ENCODE measurements at places on chromosomes 12 and 14.

DNA sequence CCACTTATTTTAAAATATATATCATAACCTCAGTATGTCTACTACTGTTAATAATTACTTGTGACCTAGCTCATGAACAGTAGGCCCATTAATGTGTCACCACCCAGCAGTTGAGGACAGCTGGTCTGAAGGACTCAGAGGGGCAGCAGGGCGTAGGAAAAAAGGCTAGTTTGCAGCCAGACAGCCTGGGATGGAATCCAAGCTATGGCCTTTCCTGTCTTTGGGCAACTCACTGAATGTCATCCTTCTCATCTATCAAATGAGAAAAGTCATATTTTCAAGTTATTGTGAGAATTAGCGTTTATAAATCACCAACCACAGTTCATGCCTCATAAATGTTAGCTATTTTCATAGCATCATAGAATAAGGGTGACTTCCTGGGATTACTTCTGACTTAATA, 12.3 kb downstream of the DENND5B start:
- peak; percentile 12 for DNase-seq

- DNase-seq, result no peak
Measured at GRCh38 chr12:97899956-97900355, 437.4 kb downstream of the RMST start.

GRCh38 chr12:96083020-96083719, 47.8 kb upstream of the LTA4H start:
- no peak for DNase-seq

DNA sequence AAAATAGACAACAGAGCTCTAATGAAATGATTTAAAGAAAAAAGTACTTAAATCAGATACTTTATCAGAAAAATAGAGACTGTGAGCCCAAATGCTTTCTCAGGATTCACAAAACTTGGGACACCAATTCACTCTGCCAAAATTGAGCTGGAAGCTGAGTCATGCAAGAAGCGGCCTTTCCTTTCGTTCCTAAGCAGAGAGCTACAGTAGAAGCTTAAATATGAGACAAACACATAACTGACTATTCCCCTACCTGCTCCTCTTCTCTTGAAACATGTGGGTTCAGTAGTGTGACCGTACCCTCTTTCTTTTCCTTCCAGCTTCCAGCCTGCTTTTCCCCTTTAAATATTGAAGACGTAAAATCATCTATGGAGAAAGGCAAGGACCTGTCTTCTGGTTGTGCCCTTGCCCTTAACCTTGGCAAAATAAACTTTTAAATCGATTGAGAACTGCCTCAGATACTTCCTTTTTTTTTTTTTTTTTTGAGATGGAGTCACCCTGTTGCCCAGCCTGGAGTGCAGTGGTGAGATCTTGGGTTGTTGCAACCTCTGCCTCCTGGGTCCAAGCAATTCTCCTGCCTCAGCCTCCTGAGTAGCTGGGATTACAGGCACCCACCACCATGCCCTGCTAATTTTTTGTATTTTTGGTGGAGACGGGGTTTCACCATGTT, 4.4 kb upstream of the SDS start:
- DNase-seq, result no peak

DNA sequence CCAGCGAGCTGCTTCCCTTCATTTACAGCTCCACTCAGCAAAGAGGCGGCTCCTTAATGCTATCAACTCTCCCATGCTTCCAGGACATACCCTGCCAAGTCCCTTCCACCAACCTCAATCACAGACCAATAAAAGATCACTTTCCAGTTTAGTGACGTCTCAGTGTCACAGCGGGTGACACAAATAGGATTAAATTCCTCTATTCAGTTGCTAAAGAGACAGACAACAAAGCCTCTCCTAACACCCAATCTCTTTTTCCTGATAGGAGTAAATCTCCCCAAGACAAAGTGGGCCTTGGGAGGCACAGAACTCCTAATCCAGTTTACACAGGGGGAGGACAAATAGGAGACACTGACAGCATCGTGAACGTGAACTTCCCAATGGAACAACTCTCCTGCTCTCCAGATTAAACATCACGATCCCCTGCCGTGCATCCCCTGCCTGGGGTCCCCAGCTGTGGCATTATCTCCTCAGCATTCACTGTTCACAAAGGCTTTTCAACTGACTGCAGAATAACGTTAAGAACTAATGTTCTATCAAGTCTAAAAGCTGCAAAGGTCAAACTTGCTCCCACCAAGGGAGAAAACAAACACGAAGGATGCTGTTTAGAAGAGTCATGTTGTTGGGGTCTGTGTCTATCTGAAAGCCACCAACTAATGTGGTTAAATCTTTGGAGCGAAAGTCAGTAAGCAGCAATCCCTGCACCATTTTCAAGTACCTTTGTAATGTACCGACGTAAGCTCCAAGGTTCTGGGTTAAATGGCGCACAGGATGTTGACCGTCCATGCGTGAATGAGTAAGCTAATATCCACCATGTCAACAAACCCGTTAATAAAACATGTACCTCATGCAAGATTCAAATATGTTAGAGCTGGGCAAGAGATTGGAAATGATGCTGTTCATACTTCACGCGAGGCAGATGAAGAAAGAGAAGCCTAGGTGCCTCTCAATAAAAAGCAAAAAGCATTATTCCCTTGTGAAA, 31.5 kb downstream of the TMEM132D start:
- DNase-seq, result no peak

DNA sequence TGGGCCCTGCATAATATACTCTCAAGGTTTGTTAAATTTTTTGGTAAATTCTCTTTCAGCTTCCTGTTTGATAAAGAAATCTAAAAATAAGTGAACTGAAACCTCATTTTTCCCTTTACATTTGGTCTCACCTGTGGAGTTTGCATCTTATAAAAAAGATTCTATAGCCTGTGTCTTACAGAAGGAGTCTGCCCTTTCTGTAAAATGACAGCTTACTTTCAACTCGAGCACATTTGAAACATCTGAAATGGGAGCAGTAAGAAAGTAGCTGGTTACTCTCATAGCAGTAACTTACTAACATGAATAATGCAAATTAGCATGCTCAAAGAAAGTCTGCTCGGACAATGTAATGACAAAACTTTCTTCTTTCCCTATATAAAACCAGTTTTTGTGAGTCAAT, 155.8 kb downstream of the NELL2 start:
- DNase-seq, result no peak

- DNase-seq, result no peak
Measured at GRCh38 chr12:78959556-78959955, 95.0 kb downstream of the SYT1 start.

- no peak for DNase-seq
Measured at GRCh38 chr12:3771853-3772252, 18.9 kb upstream of the CRACR2A start.

GRCh38 chr12:92167075-92167474, 21.4 kb upstream of the BTG1 start:
- no peak for DNase-seq

DNA sequence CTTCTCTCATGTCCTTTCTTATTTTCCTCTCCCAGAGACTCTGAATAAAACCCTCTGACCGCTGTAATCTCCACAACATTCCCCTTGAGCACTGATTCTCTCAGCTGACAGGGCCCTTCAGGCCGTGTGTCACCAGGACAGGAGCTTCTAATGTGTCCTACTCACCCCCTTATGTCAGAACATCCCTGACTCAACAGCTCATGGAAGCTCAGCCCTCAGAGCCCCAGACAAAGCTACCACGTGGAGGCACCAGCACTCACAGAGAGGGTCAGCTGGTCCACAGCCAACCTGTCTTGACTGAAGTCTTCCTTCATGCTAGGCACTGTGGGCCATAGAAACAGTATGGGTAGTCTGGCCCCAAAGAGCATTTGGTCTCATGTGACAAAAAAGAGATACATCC, 49.8 kb downstream of the SMUG1 start:
- no peak for DNase-seq

- DNase-seq, result peak; percentile 75
Measured at GRCh38 chr12:104555648-104556047, 98.9 kb downstream of the CHST11 start.

DNA sequence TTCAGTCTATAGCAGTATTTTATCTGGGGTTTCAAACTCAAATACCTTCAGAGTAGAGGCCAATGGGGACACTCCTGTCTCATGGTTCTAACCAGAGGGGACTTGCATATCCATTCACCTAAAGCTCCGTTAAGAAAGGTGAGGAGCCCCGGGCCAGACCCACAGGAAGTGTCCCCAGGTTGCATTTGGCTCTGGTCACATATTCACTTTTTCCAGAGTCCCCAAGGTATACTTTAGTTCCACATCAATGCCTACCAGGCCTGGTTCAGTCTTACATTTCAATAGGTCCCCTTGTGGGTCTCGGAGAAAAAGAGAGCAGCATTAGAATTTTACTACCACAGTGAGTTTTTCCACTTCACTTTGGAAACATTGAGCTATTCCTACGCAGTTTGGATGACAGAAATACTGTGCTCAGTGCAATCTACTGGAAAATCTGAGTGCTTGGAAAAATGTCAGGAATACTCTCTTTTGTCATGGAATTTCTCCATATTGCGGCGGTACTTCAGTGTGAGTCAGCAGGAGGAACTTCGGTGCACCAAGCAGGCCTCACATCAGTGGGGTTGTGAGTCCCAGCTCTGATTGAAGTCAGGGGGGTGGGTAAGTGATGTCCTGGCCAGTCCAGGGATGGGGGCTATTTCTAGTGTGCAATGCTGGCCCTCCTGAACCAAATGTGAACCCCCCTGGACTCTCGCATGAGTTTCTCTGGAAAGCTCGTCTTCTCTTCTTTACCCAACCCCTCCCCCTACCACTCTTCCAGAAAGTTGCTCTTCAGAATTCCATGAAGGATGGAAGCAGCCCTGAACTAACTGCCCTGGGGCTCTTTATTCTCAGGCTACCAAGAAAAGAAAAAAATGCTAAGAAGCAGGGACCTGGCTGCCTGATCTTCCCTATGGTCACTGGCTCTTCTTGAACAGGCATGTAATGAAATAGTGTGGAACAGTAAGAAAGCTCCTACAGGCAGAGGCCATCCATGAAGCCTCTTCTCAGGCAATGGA, 184.7 kb downstream of the PRKCH start:
- DNase-seq, result no peak

DNA sequence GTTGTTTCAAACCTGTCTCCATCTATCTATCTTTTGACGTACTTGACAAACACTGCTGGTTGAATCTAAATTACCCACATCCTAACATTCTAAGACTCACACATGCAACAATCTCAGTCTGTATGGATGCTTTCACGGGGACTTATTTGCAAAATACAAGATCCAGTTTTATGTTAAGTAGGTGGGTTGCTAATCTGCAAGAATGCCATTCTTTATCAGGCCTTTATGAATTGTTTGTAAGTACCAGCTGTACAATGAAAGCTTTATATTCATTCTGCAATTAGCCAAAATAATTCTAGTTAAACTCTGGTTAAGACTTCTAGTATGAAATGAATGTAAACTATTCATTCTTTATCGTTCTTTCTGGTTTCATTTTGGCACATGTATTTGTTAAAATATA, 135.1 kb downstream of the NAV3 start:
- no peak for DNase-seq

DNA sequence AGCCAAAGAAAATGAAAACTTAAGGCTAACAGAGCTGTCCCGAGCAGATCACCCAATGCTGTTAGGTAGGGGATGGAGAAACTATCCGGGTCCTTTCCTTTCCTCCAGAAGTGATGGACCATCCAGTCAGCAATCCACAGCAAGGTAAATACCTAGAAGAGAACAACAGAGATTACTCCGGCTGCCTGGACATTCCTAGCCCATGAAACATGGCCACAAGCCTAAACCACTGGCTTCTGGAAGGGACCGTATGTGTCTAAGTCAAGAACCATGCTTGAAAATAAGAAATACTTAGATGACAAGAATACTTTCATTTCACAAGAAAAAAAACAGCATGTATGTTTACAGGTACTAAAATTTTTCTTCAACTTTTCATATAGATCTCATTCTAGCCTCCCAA, 152.9 kb downstream of the SLC41A2 start:
- no peak for DNase-seq

DNA sequence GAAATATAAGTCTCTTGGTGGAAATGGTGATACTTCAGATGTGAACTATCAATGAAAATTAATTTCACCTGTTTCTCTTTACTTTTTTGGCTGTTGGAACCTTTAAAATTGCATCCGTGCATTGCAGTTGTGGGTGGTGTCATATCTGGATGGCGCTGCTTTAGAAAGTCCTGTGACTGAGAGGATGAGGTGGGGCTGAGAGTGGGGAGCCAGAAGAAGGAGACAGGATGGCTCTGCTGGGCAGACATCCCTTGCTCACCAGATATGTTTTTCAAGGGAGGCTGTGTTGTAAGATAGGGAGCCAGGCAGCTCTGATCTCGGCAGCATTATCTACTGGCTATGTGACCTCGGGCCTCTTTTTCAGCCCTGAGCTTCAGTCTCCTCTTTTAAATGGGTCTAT, 12.7 kb downstream of the ASB2 start:
- no peak for DNase-seq

- DNase-seq, result no peak
Measured at GRCh38 chr12:46386360-46386867, 13.8 kb upstream of the SLC38A2 start.

DNA sequence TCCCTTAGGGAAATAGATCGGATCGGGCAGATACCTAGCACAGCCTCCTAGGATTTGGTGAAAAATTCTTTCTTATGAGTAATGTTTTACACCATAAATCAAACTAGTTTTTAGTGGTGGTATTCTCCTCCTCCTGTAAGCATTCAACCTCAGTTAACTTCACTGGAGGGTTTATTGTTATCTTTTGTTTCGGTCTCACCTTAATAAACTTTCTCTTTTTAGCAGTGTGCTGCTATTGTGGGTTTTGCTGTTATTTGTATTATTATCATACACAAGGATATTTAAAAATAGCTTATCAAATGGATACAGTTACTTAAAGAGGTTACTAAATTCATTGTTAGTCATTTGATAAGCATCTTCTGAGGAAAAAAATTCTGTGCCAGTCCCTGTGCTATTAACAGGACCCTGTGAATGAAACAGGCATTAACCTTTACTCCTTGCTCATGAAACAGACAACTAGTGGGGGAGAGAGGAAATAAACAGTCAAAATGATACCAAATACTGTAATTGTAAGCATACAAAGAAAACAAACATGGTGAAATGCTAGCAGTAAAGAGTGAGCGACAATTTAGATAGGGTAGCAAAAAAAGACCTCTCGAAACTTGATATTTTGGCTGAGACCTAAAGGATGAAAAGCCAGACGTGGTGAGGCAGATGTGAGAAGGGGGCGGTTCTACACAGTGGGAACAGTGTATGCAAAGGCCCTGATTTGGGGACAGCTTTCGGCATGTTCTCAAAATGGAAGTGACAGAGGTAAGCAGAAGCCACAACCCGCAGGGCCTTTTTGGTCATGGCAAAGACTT, 178.7 kb upstream of the SOX5 start:
- no peak for DNase-seq

- no peak for DNase-seq
Measured at GRCh38 chr14:99201351-99202073, 70.5 kb downstream of the BCL11B start.

DNA sequence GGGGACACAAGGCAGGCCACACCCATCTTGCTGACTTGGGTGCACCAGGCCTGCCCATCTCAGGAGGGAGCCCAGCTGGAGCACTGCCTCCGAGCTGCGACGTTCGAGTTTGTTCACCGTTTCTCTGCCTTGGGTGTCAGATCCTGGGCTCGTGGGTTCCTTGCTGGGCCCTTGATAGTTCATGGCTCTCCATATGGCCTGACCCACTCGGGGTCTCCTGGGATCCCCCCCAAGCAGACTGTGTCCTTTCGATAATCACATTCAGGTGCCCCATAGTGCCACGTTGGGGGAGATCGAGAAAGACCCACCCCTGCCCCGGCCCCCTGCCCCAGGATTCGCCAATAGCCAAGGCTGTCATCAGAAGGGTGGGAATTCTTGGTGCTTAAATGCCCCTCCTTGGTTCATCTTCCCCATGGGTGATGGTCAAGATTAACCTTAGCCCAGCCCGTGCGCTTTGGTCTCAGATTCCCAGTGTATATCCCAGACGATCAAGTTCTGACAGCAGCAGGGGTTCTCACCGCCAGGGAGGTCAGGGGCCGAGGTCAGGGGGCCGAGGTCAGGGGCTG, 7.4 kb downstream of the RFLNA start:
- no peak for DNase-seq
